Kidney tubule cell (primary cell): ENCODE measurements at places on chromosomes 6 and 20.
A peak's percentile ranks its signal among the peaks of the same experiment; 100 is the strongest.

DNA sequence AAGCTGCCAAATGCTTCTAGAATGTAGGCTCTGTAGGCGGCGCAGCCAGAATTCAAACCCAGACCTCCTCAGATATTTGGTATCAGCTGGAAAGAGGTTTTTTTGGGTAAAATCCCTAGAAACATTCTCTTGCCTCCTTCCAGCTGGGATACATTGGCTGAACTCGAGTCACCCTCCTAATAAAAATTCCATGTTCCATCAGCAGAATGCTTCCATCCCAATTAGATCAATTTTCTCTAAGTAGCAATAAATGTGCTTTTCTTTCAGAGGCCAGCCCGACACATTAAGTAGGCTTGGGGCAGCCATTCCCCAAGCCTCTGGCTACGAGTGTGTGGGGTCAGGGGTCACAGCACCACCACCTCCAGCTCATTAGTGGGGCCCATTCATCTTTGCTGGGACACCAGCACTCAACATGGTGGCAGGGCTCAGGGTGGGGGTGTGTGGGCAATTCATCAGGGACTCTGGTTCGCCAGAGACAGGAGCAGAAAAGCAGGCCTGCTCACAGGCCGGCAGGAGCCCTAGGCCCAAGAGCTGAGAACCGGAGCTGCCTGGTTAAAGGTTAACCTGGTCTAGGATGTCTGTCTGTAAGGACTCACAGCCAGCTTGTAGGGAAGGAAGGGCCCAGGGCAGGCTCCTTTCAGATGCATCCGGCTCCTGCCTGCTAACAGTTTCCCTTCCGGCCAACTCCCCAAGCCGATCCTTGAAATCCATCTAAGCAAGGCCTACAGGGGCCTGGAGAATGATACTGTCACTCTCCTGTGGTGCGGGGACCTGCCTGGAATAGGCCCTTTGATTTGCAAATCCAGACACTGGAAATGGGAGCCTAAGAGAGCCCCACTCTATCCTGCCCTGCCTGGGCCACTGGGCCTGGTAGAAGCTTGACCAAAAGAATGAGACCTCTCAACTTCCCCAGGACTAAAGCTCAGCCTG, 159.1 kb upstream of the TOP1 start:
- no peak for DNase-seq

- no peak for DNase-seq
Observed at GRCh38 chr20:32519381-32519730, 65.8 kb downstream of the NOL4L start.

DNA sequence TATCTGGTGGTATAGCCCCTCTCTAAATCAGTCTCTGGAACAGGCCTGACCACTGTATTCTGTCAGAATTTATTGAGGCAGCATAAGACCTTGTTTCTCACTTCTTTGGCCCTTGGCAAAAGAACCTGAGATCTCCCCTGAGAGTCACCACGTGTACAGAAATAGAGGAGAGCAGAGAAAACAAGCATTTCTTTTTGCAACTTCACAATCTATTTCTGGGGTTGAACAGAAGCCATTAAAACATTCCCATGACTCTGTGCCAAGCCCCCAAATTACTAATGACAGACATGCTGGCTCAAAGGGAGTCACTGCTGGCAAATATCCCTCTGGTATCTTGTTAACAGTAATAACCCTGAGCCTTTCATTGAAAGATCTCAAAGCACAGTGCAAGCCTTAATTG, 395.3 kb downstream of the MAFB start:
- no peak for DNase-seq

- peak; percentile 5 for DNase-seq
Observed at GRCh38 chr20:39109933-39110818, 148.0 kb downstream of the DHX35 start.

GRCh38 chr6:107330168-107330567, 129.2 kb downstream of the PDSS2 start:
- peak; percentile 12 for DNase-seq

- peak; percentile 41 for DNase-seq
Observed at GRCh38 chr6:13765570-13765969, 48.8 kb downstream of the MCUR1 start.

DNA sequence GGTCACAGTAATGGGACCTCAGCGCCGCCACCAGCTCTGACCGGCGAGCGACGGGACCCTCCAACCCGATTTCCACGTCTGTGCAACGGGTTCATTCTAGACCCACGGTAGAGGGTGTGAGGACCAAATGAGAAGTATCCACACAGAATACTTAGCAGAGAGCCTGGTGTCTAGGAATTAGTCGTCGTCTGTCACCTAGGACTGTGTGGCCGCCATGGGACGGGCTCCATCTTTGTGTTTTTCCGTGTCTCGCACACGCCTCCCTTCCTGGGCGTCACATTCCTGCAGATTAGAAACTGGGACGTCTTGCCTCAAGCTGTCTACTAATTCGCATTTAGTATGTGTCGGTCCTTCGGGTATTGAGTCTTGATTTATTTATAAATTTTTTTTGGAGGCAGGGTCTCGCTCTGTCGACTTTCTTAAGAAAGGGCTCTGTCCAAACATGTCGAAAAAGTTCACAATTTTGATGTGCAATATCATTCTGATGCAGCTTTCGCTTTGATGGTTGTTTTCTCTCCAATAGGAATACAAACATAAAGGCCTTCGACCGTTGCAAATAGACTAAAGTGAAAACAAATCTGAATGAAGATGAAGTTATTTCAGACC, 563 bp downstream of the MGME1 start:
- DNase-seq = peak; percentile 67

GRCh38 chr6:14658886-14659561, 541.5 kb downstream of the CD83 start:
- peak; percentile 57 for DNase-seq

DNA sequence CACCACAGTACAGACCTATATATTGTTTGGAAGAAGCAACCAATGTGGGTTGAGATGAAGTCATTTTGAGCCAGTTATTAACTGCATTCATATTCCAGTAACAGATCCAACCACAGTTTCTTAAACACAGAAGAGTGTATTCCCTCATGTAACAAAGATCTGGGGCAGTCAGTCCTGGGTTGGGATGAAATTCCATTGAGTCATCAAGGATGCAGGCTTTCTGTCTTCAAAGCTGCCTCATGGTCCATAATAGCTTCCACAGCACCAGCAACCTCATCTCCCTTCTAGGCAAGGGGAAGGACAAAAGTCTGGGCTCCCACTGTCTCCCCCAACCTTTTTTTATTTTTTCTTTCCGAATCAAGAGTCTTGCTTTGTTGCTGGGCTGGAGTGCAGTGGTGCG, 2.9 kb upstream of the SOD2 start:
- DNase-seq = peak; percentile 71

- DNase-seq = peak; percentile 42
Observed at GRCh38 chr20:33915726-33916331, 77.9 kb upstream of the RALY start.

DNA sequence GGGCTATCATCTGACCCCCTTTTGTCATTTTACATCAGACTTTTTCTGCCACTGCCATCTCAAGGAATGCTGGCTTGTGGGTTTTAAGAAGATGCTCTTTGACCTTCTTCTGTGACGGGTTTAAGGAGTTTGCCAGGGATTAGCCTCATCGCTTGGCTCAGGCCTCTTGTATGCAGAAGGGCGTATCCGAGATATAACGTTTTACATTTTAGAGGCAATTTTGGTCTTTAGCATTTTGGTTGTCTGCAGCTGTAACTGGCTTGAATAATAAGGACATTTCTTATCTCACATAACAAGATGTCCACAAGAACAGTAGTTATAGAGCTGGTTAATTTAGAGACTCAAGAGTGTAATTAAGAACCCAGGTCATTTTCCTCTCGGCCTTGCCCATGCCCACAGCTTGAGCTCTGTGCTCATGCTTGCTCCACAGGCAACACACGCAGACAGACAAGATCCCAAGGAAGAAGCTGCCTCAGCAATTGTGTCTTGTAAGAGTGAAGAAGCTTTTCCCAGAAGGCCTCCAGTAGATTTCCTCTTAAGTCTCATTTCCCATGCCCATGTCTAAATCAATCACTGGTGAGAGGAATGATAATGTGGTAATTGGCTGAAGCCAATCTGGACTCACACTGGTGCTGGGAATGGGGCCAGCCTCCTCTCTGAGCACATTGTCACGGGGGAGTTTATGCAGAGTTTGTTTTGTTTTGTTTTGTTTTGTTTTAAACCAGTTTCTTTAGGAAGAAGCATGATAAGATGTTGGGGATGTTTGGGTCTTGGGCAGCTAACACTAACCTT, 36.8 kb downstream of the PTCHD4 start:
- DNase-seq = no peak

DNA sequence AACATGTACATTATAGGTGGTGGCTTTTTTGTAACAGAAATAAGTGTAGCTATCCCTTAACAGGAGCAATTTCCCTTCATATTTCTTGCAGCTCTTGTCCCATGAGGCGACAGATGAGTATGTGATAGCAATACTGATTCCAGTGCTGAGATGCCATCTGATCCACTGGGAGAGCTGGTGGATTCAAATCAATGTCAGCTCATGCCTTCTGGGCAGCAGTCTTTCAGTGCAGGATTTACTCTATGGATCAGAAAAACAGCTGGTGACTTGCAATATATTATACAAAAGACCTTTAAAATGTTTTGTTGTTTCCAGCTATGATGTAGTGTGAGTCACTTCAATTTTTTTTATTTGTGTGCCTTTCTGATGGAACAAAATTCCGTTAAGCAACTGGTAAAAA, 259.9 kb upstream of the SASH1 start:
- DNase-seq = no peak
